Smooth muscle cell of trachea (primary cell): ENCODE measurements at places on chromosomes 16 and 17. TPM values are rescaled to one million over a fixed set of nuclear protein-coding genes. Genes with fewer than 3 reads are reported as not detected.

The RNF112 gene
- 1.7 and 2.3 TPM in 2 replicates for total RNA-seq

The KRT16 gene
- total RNA-seq: 0.17 TPM in 1 of 2 replicates, not detected in the other

The CLEC10A gene
- total RNA-seq: not detected in 2 replicates

The PTGES3L gene
- total RNA-seq: 1.2 TPM in 1 of 2 replicates, not detected in the other

The CA7 gene
- not detected in 2 replicates for total RNA-seq

The EVPLL gene
- not detected in 2 replicates for total RNA-seq

The STH gene
- total RNA-seq: not detected in 2 replicates

The CTCF gene
- total RNA-seq: 17.7 and 27.5 TPM in 2 replicates

The CTRB2 gene
- total RNA-seq: not detected in 2 replicates

The GUCY2D gene
- total RNA-seq: 0.17 TPM in 1 of 2 replicates, not detected in the other

The MYL4 gene
- not detected in 2 replicates for total RNA-seq

The ST6GALNAC2 gene
- 0.73 and 3.0 TPM in 2 replicates for total RNA-seq

The EXOC3L1 gene
- total RNA-seq: 0.17 TPM in 1 of 2 replicates, not detected in the other

The MYOCD gene
- under 0.01 TPM in 1 of 2 replicates, not detected in the other for total RNA-seq

The CD300LB gene
- under 0.01 TPM in 1 of 2 replicates, not detected in the other for total RNA-seq

The TEKT1 gene
- total RNA-seq: not detected in 2 replicates

The CNTROB gene
- total RNA-seq: 18.5 and 31.7 TPM in 2 replicates

The SPNS2 gene
- total RNA-seq: 0.17 and 1.0 TPM in 2 replicates

The APOBR gene
- total RNA-seq: not detected in 2 replicates

The OTOA gene
- 0.15 and 0.17 TPM in 2 replicates for total RNA-seq

The LITAF gene
- 53.7 and 151 TPM in 2 replicates for total RNA-seq

The NPIPA3 gene
- 0.33 and 1.2 TPM in 2 replicates for total RNA-seq

The CD79B gene
- 0.15 and 0.17 TPM in 2 replicates for total RNA-seq

The GSG1L gene
- not detected in 2 replicates for total RNA-seq

The SLFN12 gene
- total RNA-seq: 27.3 and 34.6 TPM in 2 replicates

The ETV4 gene
- total RNA-seq: 1.2 and 1.5 TPM in 2 replicates

The KRTAP9-2 gene
- total RNA-seq: not detected in 2 replicates

The KRT14 gene
- total RNA-seq: 0.17 and 3.1 TPM in 2 replicates

The ADAD2 gene
- not detected in 2 replicates for total RNA-seq

The KCNH6 gene
- not detected in 2 replicates for total RNA-seq

The CCL7 gene
- total RNA-seq: 1.7 TPM in 1 of 2 replicates, not detected in the other

The CTRL gene
- total RNA-seq: 0.33 and 0.44 TPM in 2 replicates

The CALB2 gene
- total RNA-seq: 0.33 TPM in 1 of 2 replicates, not detected in the other

The PSMD11 gene
- 71.5 and 112 TPM in 2 replicates for total RNA-seq

The PPL gene
- total RNA-seq: 51.5 and 105 TPM in 2 replicates

The FBXW10 gene
- total RNA-seq: under 0.01 TPM in 1 of 2 replicates, not detected in the other

The NEUROD2 gene
- total RNA-seq: not detected in 2 replicates

The CNGB1 gene
- not detected in 2 replicates for total RNA-seq
